ENCODE measurements at places on chromosomes 2 and 18.

- DNase-seq: no peak
These were observed 302.8 kb downstream of the NCKAP5 start for GRCh38 chr2:133265432-133265949.

DNA sequence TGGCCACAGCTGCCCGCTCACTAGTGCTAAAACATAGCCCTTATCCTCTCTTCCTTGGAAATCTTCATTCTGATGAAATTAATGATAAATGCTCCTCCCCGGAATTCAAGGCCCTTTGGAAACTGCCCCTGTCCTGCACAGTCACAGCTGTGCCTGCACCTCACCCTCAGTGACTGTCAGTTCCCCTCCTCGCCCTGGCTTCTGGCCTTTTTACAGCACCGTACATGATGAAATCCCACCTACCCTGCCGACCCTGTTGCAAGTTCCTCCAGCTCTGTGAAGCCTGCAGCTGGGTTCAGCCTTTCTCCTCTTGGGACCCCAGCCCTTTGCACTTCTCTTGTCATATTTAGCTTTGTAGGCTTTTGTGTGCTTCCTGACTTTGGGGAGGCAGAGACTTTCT lies 48.4 kb downstream of the DCDC2C start:
- DNase-seq: no peak

GRCh38 chr18:37042381-37042780 lies 213.5 kb downstream of the KIAA1328 start:
- no peak for DNase-seq

DNA sequence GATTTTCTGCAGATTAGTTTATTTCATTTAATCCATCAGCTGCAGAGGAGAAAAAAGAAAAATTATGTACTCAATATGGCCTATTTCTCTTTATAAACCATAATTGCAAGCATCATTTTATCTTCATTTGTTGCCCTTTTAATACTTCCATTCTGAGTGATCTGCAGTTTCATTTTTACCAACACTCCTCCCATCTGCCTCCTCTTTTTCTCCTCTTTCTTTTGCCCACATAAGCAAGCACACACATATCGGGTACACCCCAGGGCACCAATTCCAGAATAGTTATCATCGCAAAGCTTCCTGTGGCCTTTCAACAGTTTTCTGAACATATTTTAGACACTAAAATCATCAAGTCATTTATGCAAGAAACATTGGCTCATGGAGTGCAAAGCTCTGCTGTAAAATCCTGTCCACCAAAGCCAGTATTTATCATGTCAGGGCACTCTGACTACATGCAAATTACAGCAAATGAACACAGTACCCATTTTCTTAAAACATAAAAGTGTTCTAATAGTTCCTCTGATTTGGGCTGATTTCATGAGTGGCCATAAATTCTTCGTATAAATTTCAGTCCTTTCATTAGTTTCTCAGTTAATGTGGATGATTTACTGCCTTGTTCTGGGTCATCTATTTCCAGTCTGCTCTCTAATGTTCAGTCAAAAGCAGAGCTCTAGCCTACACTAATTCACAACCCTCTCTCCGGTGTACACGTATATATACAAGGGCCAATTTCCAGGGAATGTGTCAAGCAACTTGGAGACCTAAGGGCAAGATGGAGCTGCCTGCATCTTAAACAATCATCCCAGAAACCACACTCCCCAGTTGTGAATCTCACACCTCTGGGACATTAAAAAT lies 281.3 kb downstream of the STK39 start:
- DNase-seq: no peak

GRCh38 chr2:84290537-84290936 lies 168.5 kb downstream of the SUCLG1 start:
- no peak for DNase-seq

DNA sequence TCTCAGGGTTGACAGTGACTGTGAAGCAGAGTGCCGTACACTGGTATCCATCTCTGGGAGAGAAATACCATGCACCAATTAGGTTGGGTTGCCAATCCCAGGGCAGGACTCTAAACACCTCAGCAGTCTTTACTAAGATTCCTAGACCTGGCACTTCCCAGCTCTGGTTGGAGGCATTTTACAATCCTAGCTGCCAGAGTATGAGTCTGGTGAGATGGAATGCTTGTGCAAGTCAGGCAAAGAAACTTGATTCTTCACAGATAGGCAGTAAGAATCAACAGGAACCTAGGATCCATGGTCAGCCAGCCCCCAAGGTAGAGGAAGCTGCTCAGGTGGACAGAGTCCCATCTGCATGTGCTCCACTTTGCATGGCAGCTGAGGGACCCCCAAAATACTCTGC lies 6.0 kb upstream of the UGT1A5 start:
- DNase-seq: no peak

GRCh38 chr18:80249217-80250093 lies 2.1 kb upstream of the PARD6G start:
- DNase-seq: no peak

DNA sequence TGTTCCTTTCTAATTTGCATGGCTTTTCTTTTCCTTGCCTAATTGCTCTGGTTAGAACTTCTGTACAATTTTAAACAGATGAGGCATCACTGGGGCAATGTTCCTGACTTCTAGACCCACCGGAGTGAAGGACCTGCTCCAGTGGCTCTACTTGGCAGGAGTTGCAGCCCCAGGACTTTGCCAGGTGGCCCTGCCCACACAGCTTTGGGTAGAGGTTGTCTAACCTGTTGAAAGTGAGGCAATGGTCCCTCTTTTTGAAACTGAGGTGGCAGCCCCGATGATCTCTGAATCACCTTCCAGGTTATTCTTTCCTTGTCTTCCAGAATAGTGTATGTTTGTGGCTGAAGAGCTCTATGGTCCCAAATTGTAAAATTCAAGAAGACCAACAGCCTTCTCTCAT lies 29.9 kb upstream of the ZNF512 start:
- DNase-seq: no peak

DNA sequence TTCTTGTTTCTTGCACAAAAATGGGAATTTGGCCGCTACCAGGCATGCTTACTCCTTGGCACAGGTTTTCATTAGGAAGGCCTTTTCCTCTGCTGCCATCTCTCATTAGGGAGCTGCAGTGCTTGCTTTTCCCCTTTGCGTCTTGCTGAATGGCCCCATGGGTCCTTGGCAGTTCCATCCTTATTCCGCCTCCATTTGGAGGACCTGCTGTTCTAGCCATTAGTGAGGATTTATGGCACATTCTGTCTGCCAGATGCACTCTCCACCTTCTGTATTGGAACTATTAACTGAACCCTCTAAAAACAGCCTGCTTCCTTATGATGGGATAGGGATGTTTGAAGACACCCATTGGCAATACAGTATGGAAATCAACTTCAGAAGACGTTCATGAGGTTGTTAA lies 103.5 kb upstream of the NOSTRIN start:
- no peak for DNase-seq

DNA sequence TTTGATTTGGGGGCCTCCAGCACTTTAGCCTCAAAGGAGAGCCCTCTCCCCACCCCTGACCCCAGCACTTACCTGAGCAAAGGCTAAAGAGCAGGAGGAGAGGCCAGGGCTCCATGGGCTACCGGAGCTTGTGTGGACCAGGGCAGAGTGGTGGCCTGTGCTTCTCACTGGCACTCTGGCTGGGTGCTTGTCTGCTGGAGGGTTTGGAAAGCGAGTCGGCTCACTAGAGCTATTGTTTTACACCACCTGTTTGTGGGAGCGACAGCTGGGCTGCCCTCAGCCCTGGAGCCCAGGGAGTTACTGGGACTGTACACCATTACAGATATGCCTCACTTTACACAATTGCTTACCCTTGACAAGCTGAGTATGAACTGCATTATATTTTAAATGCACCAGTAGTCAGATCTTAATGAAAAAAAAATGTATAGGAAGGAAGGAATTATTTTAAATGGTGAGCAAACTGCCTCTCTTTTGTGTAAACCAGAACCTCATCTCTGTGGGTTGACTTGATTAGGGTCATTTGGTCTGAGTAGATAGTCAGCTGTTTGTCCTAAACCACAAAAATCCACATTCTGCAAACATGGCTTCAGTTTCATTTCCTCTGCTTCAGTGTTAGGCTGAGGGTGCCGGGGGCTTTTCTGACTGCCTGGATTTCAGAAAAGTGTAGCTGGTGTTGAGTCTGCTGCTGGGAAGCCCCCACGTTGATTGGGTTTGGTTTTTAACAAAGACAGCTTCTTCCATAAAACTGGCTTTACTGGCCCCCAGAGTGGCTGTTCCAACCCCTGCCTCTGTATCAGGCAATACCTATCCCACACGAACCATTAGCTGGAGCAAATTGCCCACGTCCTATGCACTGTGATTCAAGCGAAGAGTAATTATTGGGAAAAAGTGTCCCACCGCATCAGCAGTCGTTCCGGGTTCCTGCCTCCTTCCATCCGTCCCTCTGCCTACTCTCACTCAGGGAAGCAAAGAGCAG lies at the start of gene CHRNA1:
Gene CHRNA1 (minus strand): TSS at position 193 of the 976 bp plus-strand sequence. CDS start 78 bp downstream, at position 115.
- DNase-seq: no peak

GRCh38 chr2:7607441-7608173 lies 690.4 kb downstream of the RNF144A start:
- no peak for DNase-seq

- no peak for DNase-seq
These were observed 34.4 kb downstream of the CYP27C1 start for GRCh38 chr2:127185705-127186104.

DNA sequence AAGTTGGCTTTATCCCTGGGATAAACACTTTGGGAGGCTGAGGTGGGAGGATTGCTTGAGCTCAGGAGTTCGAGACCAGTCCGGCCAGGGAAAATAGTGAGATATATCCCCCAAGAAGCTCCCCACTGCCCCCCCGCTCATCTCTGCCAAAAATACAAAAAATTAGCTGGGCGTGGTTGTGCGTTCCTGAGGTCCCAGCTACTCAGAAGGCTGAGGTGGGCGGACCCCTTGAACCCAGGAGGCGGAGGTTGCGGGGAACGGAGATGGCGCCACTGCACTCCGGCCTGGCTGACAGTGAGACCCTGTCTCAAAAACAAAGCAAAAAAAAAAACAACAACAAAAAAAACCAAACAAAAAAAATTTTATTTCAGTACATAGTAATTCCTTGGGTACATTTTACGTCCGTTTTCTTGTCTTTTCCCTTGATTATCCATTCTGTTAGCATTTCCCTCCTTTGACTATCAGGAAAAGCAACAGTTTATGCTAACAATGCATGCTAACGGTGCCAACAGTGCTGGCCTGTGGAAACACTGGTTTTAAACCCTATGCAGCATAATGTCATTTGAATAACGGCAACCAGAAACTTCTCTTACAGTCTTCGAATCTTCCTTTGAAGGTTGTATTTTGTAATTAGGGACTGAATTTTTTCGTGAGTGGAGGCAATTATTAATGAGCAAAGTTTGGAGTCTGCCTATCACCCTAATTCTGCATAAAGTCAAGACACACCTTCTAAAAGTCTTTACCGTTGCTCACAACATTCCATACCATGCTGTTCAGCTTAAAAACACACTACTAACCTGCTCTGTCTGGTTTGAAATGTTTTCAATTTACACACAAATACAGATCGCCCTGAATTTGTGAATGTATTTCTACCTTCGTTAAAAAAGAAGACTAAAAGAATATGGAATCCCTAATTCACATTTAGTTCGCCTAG lies 721 bp upstream of the MIB1 start:
- no peak for DNase-seq

DNA sequence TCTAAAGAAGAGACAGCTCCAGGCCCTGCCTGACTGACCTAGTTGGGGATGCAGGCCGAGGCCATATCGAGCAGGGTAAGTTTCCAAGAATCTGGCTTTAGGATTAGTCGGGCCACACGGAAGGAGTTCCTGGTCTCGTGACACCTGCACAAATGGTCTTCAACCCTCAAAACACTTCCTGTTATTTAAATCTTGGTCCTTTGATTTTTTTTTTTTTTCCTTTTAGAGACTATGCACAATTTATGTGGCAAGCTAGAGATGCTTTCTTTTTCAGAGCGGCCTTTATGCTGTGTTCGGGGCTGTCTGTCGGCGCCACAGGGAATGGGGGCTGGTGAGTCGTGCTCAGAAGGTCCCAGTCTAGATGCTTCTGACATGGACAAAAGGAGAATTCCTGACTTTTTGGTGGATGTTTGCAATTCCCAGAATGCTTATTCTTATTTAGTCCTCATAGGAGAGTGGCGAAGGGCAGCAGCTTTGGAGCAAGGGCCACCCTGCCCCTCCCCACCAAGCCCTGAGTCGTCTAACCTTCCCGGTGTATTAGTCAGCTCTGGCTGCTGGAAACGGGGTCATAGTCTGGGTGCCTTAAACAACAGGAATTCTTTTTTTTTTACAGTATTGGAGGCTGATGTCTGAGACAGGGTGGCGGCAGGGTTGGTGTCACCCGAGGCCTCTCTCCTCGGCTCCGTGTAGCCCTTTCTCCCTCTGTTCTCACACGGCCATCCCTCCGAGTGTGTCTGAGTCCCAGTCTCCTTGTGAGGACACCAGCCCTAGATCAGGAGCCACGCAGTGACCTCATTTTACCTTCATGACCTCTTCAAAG lies 27.4 kb downstream of the HPCAL1 start:
- no peak for DNase-seq

DNA sequence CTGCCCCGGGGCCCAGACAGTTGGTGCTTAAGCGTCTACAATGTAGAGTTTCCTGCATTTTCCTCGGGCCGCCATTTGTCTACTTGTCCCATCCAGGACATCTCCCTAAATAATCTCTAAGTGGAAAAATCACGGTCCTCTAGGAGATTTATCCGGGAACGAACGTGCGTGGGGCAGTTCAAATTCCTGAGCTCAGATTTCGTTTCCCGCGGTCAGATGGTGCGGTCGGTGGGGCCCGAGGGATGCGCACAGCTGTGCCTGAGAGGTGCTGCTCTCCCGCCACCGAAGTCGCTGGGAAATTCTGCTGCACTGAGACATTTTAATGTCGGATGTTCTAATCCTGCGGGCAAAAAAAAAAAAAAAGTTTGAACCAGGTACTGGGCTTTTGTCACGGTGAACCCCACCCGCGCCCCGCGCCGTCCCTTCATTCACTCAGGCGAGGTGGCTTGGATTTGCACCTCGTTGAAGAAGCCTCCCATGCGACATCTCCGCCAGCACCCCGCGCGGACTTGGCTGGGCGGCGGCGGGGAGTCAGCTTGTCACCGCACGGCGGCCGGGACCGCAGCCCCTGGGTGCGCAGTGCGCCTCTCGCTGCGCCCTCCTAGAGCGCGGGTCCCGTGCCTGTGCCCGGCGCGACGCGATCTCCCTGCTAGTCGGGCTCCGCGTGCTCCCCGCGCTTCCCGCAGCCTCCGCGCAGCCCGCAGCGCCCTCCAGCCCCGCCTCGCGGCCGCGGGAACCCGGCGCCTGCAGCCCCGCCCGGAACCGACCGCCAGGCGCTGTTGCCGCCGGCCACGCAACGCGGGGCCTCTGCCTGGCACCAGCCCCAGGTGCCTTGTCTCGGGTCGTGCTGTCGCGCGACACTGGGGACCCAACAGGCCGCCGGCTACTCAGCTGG lies 191.9 kb upstream of the TCF4 start:
- DNase-seq: no peak

Data from stimulated activated CD4-positive, alpha-beta T cell treated with anti-CD3 and anti-CD28 coated beads, TNF-alpha, amount 100 ng/mL, for 1 hour (primary cell).